ENCODE measurements at places on chromosomes 7 and 10.

DNA sequence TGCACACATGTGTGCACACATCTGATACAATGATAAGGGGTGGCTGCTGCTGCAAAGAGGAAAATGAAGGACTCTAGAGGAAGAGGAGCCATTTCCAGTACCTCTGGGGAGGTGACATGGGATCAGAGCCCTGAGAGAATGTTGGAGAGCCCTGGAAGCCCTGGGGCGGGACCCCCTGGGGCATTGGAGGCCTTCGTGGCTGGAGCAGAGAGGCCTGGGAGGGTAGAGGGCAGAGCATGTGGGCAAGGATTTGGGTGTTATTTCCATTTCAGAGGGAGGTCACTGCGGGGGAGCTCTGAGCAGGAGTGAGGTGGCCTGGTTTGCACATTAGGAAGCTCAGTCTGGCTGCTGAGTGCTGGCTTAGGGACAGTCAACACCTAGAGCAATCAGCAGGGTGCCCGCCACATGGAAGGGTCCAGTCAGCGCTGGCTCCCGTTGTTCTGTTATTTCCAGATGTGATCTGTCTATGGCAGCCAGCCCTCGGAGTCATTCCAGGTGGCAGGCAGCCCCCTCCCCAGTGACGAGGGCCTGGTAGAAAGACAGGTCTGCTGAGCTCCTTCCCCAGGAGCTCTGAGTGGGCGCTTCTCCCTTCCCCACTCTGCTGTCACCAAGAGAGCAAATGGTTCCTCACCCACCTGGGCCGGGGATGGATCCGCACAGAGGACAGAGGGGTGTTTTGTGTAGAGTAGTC lies 24.1 kb upstream of the BTBD16 start:
- DNase-seq, result no peak

- peak; percentile 72 for DNase-seq
Measured at GRCh38 chr7:116030651-116031276, at the start of gene TFEC. TFEC (minus strand) TSS chr7:116030763; CDS start chr7:115984441, 46,322 bp downstream.

- no peak for DNase-seq
Measured at GRCh38 chr7:14714161-14714728, 188.3 kb downstream of the DGKB start.

GRCh38 chr10:73959484-73960243 lies 38.3 kb upstream of the VCL start:
- peak; percentile 69 for DNase-seq

DNA sequence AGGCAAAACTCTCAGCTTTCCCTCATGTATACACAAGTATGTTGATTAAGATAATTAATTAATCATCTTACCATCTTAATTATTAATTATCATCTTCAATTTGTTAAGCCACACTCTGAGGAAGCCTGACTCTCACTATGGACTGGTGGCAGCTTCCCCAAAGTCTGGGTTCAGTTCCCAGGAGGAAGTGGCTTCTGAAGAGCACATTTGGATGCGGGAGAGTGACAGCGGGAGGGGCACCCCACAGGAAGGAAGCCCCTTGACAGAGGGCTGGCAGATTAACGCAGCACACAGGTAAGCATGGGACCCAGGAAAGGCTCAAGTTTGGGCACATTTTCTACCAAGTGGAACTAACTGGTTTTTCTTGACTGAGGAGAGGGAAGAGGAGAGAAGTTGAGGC lies 13.4 kb upstream of the SLIT1 start:
- DNase-seq, result peak; percentile 21

- no peak for DNase-seq
Measured at GRCh38 chr7:113805976-113806375, 112.8 kb downstream of the PPP1R3A start.

GRCh38 chr10:123782549-123782948 lies 109.1 kb downstream of the CPXM2 start:
- DNase-seq, result no peak

- DNase-seq, result peak; percentile 36
Measured at GRCh38 chr7:30505174-30505697, 607 bp upstream of the GGCT start.

DNA sequence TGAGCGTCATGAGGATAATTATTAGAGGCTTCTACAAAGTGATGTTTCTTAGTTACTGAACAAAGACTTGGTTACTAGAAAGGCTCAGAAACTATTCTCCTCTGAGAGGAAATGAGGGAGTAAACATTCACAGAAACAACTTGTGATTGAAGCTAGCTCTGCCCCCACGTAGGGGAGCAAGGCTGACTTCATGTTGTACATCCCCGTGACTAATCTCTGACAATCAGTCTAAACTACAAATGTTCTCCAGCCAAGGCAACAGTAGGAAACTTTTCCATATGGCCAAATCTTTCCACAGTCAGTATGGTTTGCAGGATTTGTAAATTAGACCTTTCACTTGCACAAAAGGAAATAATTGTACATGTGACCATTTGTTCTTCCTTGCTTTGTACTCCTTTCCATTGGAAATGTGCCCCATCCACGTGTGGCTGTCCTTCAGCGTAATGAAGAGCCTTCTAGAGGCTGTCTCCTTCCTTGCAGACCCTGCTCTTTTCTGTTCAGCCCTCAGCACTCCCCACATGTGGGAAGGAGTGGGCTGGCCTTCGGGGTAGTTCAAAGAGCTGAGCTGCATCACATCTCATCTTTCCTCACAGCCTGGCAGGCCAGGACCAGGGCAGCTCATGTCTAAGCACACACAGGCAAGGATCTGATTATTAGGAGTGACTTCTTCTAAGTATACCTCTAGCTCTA lies 93.5 kb downstream of the PCGF5 start:
- DNase-seq, result no peak

- DNase-seq, result no peak
Measured at GRCh38 chr7:17934094-17934493, 6.2 kb downstream of the SNX13 start.

DNA sequence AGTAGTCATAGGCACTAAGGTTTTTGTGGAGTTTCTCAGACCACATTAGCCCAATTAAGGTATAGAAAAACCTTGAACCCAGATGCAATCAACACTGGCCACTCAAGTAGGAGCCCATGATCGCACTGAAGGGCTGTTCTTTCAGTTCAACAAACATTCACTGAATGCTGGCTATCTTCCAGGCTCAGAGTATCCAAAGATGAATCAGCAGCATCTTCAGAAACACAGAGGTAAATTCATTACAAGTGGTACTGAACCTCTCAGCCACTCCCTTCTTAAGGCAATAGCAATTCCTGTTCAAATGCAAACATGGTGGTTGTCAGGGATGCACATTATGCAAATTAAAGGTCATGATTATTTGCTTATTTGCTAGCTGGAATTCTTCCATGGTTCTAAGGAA lies 17.1 kb downstream of the KCNK18 start:
- DNase-seq, result no peak

DNA sequence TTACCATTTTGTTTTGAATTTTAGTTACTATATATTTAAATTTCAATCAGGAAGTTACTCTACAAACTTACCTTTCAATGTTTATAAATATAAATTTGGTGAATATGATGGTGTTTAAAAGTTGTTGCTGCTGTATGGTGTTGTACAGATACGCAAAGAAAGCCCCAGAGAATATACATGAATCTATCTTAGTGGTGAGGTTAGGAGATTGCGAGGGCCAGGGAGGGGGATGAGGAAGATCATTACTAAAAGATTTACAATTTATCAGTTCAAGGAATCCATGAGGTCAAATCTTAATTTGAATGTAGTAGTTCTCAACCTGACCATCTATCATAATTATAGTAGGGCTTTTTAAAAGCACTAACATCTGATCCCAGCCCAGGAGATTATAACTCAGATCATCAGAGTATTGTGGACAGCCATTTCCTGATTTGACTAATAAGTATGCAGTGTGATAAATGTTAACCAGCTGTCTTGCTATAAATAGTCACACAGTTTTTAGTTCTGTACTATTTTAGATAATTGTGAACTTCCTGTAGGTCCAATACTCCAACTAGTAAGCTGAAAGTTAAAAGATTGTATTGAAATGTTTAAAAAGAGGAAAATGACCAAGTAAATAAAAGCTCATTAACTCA lies 23.6 kb downstream of the FAM3C start:
- DNase-seq, result no peak

- no peak for DNase-seq
Measured at GRCh38 chr7:63031838-63032436, 966.7 kb upstream of the ZNF722 start.

- DNase-seq, result no peak
Measured at GRCh38 chr7:23654508-23654907, 25.5 kb upstream of the FAM221A start.

DNA sequence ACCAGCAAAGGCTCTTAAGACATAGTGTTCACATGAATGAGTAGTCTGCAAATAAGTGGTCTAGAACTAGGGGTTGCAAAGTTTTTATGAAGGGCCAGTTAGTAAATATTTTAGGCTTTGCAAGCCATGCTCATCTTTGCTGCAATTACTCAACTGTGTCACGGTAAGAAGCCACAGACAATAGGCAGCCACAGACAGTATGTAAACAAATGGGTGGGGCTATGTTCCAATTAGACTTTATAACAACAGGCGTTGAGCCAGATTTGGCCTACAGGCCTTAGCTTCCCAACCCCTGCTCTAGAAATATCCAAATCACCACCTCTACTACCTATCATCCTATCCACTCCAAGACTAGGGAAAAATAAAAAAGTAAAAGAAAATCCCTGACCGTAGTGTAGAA lies 9.2 kb downstream of the IKZF5 start:
- no peak for DNase-seq

- no peak for DNase-seq
Measured at GRCh38 chr7:111586711-111587409, 24.6 kb upstream of the IMMP2L start.

- DNase-seq, result no peak
Measured at GRCh38 chr7:14305233-14305866, 315.9 kb upstream of the ETV1 start.

- DNase-seq, result no peak
Measured at GRCh38 chr7:37467002-37467401, 18.3 kb upstream of the ELMO1 start.

GRCh38 chr7:129664029-129665012 lies 52.8 kb downstream of the NRF1 start:
- peak; percentile 31 for DNase-seq

DNA sequence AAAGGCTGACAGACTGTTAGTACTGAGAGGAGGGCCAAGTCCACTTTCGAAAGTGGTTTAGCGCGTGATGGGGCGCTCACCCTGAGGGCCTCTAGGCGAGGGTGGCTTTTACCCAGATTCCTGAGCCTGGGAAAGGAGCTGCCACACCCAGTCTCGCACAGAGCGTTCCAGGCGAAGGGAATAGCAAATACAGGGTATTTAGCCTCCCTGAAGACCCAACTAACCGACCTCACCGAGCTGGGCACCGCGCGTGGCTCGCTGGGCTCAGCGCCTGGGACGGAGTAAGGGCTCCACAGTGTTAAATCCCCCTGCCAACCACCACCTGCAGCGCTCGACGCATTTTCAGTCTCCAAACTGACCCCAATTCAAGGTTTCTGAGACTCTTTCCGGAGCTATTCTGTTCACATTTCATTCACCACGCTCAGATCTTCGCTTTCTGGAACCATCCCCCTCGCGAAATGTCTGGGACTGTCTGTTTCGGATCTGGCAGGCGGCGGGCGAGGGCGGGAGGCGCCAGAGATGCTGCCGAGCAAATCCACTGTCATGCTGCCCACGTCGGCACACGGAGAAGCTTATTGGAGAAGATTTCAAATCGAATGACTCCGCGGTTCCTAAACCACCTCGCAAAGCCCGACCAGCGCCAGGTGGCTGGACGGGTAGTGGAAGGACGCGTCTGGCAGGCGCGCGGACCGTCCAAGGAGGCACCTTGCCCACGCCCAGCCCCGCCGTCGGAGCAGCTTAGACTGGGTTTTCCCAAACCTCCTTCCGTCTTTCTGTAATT lies 1.4 kb upstream of the OSBPL3 start:
- DNase-seq, result peak; percentile 81

GRCh38 chr7:27240015-27240731 lies 2.4 kb upstream of the EVX1 start:
- DNase-seq, result no peak

DNA sequence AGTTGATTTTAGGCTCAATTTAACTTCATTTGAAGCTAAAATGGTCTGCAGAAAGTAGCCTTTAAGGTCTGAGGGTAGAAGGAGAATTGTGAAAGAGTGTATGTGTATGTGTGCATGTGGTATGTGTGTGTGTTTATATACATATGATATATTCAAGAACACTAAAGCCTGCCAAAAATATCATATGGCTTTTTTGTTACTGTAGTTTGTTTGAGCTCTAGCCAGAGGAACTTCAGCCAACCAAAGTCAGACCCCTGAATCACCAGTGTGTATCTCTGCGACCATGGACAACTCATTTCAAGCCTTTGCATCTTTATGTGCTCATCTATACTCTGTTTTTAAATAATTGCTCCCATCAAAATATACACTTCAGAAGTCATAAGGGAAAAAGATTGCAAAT lies 58.4 kb upstream of the HDAC9 start:
- no peak for DNase-seq

- no peak for DNase-seq
Measured at GRCh38 chr10:48729941-48730457, 45.3 kb downstream of the WDFY4 start.

DNA sequence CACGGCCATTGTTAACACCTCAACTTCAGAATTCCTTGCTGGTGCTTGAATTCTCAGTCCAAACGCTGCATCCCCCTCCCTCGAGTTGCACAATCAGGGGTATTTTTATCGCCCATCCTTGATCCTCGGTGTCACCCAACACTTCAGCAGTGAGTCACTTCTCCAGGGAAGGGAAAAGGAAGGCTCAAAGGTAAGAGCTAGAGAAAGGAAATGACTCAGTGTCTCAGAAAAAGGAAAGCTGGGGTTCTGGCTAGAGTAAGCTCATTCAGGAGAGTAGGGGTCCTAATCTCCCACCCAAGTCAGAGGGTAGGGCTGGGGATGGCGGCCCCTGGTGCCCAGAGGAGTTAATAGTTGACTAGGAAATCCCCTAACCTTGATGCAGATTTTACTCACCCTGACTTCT lies 39.8 kb upstream of the TRIM8 start:
- DNase-seq, result no peak

GRCh38 chr10:99685597-99685967 lies 26.3 kb downstream of the ENTPD7 start:
- DNase-seq, result peak; percentile 72

- no peak for DNase-seq
Measured at GRCh38 chr7:85164376-85164775, 22.5 kb downstream of the SEMA3D start.

DNA sequence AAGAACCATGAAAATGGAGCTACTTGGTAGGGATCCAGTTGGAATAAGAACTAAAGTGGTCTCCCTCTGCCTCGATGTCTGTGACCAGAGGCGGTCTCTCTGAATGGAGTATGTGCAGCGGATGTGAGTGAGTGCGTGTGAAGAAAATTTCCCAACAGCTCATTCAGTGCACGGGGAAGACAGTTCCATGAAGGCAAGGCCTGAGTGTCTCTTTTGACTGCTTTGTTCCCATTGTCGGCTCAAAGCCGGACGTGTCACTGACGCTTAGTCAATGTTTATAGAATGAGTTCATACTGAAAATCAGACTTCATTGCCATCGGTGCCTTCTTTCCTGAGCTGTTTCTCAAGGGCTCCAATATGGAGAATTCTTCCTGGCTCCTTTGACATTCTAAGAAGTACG lies 55.3 kb upstream of the GRB10 start:
- DNase-seq, result no peak

- DNase-seq, result no peak
Measured at GRCh38 chr10:10816447-10816846, 201.2 kb upstream of the CELF2 start.
